ENCODE measurements at places on chromosomes 7 and 10. TPM values are rescaled to one million over a fixed set of nuclear protein-coding genes. Genes with fewer than 3 reads are reported as not detected.

- no peak for DNase-seq
Observed at GRCh38 chr10:59876695-59877094, 29.7 kb downstream of the CCDC6 start.

DNA sequence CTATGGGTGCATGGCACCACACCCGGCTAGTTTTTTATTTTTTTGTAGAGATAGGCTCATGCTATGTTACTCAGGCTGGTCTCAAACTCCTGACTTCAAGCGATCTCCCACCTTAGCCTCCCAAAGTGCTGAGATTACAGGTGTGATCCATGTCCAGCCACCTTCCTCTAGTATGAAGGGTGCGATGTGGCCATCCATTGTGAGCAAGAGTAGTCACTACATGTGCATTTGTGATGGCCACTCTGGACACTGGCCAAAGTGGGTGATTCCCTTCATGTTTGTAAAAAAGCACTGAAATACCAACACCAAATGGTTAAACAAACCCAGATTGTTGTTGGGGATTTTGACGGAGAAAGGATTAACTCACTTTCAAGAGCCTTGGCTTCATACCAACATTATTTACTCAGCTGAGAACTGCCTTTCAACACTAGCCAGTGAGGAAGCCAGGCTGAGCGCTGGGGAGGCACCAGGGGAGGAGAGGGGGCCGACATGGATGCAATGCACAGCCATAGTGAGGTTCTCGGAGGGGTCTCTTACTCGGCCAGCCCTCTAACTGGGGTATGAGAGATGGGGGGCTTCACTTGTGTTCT lies 198.1 kb upstream of the LYZL2 start:
- DNase-seq, result peak; percentile 75

- DNase-seq, result no peak
Observed at GRCh38 chr10:102648269-102648888, 4.1 kb downstream of the TRIM8 start.

DNA sequence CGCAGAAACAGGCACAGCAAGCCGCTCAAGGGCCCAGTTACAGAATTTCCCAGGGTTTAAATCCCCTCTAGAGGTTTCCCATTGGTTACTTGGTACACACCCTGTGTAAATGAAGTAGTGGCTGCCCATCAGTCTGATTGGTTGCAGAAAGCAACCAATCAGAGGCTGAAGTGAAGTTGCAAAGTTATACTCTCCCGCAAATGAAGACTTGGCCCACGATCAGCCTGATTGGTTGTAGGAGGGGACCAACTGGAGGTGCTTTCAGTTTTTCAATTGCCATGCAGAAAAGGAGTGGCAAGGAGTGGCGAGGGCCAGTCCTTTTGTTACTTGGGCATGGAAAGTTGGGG lies 909.2 kb upstream of the AUTS2 start:
- DNase-seq, result no peak

The CLDN4 gene
- total RNA-seq, result 0.27 TPM

DNA sequence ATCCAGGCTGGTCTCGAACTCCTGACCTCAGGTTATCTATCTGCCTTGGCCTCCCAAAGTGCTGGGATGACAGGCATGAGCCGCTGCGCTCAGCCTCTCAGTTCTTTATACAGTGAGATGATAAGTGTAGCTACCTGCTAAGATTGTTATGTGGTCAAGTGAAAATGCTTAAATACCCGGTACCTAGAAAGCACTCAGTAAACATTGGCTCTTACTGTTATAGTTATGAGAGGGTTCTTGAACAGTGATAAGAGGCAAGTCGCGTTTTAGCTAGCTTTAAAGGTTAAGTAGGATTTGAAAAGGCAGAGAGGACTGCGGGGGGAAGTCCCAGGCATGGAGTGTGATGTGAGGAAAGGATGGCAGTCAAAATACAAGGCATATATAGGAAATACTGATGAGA lies 4.5 kb downstream of the ZKSCAN1 start:
- DNase-seq, result no peak

The OR2A42 gene
- 0.04 TPM for total RNA-seq

- peak; percentile 32 for DNase-seq
Observed at GRCh38 chr7:114148779-114149178, 230.0 kb upstream of the PPP1R3A start.

DNA sequence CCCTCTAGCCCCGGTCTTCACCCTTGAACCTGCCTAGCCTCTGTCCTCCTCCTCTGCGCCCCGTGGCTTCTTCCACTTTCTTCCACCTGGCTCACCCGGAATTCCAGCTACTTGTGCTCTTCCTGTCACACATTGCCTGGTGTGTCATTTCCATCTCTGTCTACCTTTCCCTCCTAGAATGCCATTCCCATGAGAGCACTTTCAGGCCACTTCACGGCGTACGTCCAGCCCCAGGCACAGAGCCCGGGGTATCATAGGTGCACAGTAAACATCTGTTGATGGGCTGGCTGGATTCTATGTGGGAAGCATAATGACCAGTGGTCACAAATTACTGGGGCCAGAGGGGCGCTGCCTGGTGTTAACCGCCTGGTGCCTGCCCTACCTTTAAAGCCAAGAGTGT lies 161.3 kb downstream of the CUX1 start:
- no peak for DNase-seq

DNA sequence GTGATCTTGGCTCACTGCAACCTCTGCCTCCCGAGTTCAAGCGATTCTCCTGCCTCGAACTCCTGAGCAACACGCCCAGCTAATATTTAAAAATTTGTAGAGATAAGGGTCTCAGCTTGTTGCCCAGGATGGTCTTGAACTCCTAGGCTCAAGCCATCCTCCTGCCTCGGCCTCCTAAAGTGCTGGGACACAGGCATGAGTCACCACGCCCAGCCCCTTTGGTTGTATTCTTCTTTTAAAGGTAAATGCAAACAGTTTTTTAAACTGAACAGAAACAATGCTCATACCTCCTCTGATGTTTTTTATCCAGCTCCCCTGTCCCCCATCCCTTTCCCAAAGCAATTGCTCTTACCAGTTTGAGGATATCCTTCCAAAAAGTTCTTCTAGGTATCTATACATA lies 79.5 kb upstream of the DUSP5 start:
- no peak for DNase-seq

The AKR1C2 gene
- 10.9 TPM for total RNA-seq

The STOX1 gene
- total RNA-seq, result 2.7 TPM

The HABP2 gene
- 0.04 TPM for total RNA-seq

DNA sequence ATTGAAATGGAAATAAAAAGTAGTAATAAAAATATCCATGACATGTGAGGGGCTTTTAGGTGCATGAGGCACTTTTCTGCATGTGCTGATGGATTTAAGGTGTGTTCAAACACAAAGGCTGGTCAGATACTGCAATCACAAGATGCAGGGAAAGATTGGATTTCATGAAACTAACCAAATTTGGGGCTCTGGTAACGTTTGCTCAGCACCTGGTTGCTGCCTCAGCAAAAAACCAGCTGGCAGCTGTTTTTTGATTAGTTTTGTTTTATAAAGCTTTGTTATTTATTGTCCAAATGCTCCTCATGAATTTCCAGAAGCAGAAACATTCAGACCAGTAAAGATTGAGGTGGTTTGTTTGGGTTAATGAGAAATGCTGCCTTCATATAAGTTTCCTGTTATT lies 195.7 kb upstream of the NRG3 start:
- DNase-seq, result peak; percentile 4

DNA sequence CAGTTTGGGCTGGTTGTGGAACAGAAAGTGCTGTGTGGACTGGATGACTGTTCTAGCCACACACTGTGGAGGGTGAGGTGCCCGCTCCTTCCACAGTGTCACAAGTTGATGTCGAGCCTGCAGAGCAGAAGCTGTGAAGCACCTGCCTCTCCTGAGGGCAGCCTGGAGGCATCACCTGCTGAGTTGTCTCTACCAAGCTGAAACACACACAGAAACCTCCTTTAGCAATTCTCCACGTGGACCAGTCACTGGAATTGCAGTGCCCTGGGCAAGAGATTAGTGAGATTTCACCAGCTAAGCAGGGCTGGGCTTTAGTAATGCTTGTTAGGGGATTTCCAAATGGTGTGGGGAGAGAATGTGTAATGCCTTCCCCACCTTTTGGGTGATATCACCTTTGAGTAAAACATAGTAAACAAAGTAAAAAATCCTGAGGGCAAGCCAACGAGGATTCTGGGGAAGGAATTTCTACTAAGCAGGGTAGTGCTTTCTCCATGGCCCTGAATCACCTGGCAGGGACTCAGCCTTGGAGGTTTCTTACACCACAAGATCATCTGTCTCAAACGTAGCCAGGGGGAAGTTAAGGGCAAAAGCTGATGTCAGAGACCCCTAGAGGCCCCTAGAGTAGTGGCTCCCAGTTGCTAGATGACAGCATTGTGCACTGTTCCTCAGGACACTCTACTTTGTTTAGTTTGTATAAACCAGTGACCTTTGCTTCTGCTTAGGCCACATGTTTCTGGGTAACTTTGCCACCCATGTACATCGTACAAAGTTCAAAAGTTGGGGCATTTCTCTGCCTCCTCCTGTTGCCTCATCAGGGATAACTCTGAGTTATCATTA lies 233.1 kb upstream of the IGFBP3 start:
- DNase-seq, result no peak

DNA sequence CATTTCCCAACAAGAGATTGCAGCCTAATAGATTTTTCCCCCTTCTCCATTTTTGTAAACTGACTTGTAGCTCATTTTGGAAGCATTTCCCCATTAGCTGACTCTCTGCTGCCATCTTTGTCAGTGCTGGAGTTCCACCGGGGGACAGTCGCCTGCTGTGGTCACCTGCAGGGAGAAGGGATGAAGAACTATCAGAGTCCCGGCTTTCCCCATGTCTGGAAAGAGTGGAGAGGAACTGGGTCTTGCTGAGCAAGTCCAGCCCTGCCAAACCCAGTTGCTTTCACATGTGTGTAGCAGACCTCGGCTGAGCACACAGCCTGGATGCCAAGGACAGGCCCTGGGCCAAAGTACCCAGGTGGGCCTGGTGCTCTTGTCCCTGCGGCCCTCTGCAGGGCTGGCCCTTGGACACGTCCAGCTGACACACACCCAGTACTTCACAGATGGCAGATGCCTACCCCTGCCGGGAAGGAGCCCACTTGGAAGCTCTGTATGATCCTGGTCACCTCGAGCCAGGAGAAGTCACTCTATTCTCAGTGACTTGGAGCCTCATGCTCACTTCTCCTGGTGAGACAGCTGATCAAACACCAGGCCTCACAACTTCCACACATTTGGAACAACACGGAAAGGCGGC lies 157.3 kb upstream of the NPVF start:
- peak; percentile 54 for DNase-seq

- no peak for DNase-seq
Observed at GRCh38 chr7:100493476-100494264, 9.9 kb downstream of the NYAP1 start.

The LIPF gene
- not detected for total RNA-seq

- no peak for DNase-seq
Observed at GRCh38 chr7:1514407-1514806, 10.2 kb upstream of the INTS1 start.

DNA sequence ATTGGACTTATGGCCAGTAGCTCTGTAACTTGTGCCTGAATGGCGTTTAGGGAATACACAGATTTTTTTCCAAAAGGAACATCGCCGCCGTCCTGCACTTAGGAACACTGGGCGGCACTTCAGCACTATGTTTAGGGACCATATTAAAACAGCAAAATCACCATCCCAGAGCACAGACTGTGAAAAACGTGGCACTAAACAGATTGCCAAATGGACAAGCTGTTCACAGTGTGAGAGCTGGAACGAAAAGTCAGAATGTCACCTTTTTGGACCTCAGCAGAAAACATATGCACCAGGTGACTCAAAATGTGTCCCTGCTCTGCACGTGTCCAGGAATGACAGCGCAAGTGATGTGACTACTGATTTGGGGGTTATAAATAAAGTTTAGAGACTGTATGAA lies 87.9 kb downstream of the ODAD2 start:
- DNase-seq, result peak; percentile 13

DNA sequence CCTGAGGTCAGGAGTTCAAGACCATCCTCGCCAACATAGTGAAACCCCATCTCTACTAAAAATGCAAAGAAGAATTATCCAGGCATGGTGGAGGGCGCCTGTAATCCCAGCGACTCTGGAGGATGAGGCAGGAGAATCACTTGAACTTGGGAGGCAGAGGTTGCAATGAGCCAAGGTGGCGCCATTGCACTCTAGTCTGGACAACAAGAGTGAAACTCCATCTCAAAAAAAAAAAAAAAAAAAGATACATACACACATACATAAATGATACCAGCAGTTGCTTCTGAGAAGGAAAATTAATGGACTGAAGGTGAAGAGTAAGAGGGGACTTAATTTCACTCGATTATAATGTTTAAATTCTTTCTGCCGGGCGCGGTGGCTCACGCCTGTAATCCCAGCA lies 40.2 kb upstream of the PAX2 start:
- DNase-seq, result no peak

DNA sequence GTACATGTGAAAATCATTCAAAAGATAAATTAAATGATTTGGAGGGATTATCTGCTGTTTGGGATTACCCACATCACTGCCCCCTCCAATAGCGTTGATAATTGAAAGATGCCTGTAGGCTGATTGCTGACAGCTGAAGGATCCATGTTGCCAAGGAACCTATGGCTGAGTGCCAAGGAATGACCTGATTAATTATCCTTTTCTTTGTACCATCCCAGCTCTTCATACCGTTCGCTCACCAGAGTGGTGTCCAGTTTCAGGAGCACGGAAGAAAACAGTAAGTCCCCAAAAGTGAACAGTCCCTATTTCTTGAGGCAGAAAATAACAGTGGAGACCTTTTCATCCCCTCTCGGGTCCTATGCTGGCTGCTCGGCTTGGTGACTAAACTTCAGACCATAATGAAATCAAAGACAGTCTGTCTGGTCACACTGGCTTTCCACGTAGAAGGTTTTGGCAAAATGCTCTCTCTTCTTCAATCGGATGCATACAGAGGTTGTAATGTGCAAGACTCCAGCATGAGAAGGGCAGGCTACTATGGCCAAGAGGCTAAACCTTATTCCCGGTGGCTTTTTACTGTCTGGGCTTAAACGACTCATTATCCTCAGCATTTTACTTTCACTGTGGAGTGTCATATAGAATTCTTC lies 108.8 kb downstream of the SPAG6 start:
- DNase-seq, result peak; percentile 46

DNA sequence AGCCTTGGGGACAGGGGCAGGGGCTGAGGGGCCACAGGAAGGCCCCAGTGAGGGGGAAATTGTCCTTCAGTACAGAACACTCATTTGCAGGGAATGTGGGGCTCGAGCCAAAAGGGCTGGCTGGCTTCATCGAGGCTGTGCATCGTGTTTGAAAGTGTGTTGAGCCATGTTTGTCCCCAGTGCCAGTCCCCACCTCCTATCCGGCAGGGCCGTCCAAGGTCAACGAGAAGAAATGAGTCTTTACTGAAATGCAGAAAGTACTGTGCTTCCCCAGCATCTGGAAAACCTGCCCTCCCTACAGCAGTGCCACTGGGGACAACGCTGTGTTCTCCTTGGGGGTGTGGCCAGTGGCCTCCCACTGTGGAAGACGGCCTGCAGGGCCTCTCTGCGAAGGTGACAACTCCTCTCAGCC lies 214.1 kb downstream of the KLF6 start:
- DNase-seq, result peak; percentile 33

- no peak for DNase-seq
Observed at GRCh38 chr7:120996988-120997345, 8.5 kb downstream of the CPED1 start.

The SPDYE11 gene
- 0.04 TPM for total RNA-seq
